ENCODE measurements at places on chromosomes 3 and 15.

DNA sequence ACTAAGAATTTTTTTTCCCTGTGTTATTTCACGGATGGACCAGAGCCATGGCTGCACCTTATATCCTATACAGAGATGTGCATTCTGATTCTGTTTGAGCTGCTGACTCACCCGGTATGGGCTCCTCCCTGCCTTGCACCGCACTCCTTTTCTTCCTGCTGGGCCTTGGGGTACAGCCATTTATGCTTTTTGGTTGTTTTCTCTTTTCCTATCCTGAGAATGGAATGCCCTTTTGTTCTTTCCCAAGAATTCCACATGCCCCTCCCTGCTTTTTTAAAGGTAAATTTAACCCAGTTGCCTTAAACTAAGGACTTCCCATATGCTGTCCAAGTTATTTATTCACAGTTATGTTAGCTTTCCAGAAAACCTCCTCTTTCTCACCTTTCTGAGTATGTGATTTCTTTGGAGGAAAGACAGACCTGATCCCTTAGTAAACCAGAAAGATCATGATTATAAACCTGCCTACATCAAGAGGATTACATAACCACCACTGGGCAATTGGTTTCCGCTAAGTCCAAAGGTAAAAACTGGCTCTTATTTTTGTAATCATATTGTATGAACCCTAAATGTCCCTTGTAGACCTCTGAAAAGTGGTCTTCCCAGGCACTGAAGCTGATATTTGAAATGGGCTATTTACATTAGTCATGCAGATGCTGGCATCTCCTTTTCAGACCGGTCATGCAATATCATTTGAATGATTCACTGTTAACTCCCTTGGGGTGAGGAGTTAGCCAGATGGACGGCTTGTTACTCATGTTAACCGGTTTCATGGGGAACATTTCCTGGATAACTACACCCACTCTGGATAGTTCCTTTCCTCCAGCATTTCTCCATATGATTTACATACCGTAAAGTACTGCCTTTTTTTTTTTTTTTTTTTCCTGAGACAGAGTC, 45.5 kb downstream of the TMOD3 start:
- DNase-seq, result no peak

DNA sequence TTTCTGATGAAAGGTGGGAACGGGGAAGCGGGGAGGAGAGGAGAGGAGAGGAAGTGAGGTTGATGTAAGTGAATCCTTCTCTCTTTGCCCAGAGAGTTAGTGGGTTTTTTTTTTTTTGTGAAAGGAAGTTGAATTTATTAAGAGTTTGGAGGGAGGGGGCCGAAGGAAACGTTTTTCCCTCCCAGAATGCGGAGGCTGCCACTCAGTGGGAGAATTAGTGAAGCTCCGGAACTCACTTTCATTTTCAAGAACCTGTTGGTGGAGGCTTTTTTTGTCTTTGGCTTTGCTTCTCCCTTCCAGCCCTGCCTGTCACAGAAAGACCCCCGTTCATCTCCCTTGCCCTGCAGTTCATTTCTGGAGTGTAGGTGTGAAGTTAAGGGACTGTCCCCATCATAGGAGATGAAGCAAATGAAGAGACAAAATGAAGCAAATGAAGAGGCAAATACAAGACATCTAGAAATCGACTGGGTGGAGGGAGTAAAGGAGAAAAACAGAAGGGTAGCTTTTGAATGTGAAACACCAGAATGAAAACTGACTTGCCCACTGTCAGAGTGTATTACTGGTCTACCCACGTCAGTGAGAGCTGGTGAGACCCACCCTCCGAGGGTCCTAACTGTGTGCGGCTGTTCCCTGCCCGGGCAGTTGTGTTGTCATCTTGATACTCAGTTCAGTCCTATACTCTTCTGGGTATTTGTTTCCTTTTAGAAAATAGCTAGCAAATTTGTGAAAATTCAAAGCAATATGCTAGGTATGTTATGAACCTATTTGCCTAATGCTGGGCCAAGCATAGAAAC, 91.5 kb downstream of the ITPR1 start:
- DNase-seq, result no peak

GRCh38 chr15:89070197-89071124, 17.8 kb upstream of the ABHD2 start:
- DNase-seq, result no peak

DNA sequence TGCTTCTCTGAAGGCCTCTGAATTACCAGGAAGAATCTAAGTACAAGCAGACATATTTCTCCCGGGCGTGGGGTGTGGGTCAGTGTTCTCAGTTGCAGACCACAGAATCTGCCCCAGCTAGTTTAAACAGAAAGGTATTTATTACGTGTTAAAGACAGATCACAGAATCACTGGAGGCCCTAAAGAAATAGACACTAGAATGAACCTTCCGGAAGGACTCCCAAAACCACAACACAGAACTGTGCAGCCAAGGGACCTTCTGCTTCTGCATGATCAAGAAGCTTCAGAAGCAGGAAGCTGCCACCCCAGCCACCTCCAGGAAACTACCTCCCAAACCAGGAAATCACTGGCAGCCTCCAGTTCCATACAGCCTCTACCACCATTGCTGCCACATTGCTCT, 32.7 kb upstream of the ZFAND6 start:
- no peak for DNase-seq

- DNase-seq, result no peak
Measured at GRCh38 chr3:28756056-28756455, 407.4 kb upstream of the AZI2 start.

DNA sequence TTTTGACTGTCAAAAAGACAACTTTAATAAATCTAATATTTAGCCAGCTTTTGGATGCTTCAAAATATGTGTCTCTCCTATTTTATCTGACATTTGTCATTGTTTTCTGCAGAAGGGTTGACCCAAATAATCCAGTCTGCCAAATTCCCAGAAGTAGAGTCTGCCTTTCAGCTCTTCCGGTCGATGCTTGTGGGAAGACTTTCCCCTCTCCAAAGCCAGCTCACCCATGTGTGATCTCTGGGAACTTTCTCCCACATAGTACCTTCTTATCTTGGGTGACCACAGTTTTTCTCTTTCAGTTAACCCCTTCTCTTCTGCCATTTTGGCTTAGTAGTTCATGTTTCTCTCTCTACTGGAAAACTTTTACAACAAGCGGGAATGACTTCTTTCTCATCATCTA, 94.1 kb downstream of the ASB7 start:
- no peak for DNase-seq
